Activated T-helper 2 cell treated with anti-CD3 and anti-CD28 coated beads, Interferon-gamma antibody, Interleukin-2, Interleukin-4, amounts not matched to agents 10 μg/mL and 5 μg/mL and 100 μg/mL, durations not matched to agents 14 hours and 24 hours and 36 hours (primary cell): ENCODE measurements at places on chromosomes 2 and 18. TPM values are rescaled to one million over a fixed set of nuclear protein-coding genes. Genes with fewer than 3 reads are reported as not detected.

DNA sequence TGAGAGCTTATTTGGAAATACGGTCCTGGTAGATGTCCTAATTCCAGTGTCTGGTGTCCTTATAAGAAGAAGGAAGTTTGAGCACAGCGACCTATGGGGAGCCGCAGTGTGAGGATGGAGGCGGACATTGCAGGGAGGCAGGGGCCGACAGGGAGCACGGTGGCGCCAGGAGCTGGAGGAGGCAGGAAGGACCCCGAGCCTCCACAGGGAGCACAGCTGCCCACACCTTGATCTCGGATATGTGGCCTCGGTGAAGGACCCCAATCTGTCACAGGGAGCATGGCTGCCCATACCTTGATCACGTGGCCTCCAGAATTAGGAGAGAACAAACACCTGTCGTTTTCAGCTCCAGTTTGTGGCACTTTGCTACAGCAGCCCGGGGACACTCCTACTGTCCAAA is 461.6 kb upstream of the SALL3 start:
- no peak for DNase-seq

DNA sequence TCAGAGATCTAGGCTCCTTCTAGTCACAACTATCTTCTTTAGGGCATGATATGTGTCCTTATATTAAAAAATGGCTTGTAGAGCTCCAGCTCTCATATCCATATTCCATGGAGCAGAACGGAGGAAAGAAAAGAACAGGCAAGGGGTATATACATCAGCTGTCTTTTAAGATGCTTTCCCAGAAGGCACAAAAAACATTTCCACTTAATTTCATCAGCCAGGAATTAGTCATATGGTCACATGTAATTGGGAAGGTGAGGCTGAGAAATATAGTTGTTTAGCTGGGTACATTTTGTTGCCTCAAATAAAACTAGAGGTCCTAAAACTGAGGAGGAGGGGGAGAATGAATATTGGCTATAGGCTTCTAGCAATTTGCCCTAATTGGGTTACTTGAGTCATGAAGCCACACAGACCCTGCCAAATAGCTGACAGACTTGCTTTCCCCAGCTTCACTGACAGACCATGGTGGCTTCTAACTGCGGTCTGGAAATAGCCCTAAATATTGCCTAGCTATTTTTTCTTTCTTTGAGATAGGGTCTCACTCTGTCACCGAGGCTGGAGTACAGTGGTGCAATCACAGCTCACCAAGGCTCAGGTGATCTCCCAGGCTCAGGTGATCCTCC is 20.0 kb downstream of the MAIP1 start:
- no peak for DNase-seq

DNA sequence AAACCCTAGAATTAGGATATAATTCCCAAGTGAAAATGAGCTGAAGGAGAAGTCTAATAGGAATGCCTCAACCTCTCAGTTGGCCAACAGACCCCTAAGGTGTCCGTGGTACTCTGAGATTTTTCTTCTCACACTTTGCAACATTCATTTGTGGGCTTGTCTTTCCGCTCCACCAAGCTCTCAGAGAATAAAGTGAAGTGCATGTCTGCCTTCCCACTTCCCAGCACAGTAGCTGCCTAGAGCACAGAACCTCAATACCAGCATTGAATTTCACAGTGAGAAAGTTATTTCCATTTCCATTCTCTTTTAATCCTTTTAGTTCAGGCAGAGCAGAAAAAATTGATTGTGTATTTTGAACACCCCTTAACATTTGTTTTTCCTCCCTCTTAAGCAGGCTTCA is 451.8 kb downstream of the TGIF1 start:
- no peak for DNase-seq

GRCh38 chr2:144666032-144666431 is 146.1 kb upstream of the ZEB2 start:
- DNase-seq, result no peak

DNA sequence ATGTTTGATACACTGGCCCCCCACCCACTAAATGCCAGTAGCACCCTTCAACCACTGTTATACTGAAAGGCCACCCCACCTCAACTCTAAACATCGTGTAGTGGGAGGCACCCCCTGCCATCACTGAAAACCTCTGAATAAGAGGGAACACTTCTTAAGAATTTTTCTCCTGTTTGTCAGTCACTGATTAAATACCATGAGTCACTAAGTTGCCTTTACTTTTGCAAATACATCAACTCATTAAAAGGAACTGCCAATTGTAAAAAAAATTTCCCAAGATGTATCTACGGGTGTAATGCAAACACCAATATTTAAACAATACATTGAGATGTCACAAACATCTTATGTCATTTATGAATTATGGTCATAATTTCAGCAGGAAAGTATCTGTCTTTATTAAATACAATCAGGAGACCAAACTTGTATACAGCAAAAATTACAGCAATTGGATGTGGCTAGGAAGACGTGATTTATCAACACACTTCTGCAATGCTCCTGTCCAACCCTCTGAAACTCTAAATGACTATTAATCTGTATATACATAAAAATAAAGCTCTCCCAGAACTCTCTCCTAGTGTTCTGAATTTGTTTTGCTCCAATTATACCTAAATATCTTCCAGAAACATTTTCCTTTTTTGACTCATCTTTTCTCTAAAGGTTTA is 144.1 kb upstream of the STK17B start:
- DNase-seq, result no peak

DNA sequence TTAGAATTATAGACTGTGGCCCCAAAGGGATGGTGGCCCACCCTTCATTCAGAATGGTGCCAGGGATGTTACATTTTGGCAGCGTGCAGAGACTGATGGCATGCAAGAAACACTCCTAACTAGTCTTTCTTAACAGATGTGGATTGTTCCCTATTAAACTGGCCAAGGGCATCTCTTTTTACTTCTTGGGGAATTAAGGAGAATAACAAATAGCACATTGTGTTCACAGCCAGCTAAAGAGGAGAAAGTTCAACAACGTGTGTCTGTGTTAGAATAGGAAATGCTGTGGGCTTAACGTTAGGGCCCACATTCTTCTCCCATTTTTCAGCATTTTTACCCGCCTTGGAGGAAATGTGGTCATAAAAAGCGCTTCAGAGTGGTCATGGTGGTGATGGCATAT is 404.8 kb downstream of the CDH2 start:
- no peak for DNase-seq

GRCh38 chr18:58580078-58580477 is 48.8 kb downstream of the ALPK2 start:
- DNase-seq, result no peak

DNA sequence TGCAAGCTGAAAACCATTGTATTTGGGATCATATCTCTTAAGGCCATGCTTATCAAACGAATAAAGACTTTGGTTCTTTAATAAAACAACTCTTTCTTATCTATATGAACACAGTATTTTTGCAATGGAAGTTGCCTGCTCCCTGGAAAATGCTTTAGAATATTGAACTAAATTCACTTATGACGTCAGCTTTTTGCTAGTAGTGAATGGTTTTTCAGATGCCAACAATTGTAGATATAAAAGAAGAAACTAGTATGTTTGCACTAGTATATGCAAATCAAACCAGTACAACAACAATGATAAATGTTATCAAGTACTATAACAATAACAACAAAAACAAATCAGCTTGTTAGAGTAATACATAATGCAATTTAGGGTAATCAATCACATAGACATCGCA is 1462.9 kb downstream of the SUCLG1 start:
- no peak for DNase-seq

DNA sequence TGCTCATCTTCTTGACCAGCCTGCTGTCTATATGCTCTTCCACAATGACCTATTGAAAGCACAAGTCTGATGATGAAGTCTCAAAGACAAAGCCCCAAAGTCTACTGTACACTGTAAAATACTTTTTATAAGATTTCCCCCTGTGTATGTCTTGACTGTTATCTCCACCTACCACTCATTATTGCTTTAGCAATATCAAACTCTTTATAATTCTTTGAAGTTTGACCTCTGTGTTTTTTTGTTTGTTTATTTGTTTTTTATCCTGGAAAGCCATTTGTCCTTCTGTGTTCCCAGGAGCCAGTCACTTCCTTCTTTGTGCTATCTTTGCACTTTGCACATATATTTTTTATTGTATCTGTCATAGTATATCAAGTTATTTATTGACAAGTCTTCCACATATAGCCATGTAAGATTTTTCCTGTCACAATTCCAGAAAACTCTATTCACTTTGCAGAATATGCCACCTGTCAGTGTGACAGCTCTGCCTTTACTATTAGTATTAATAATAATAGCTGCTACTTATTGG is 66.3 kb downstream of the RND3 start:
- no peak for DNase-seq

Gene WDR33
- total RNA-seq, result 74.2 and 76.5 TPM in 2 replicates

Gene NEU2
- total RNA-seq, result not detected in 2 replicates
